GM19239 (cell line): ENCODE measurements at places on chromosomes 4 and X.

DNA sequence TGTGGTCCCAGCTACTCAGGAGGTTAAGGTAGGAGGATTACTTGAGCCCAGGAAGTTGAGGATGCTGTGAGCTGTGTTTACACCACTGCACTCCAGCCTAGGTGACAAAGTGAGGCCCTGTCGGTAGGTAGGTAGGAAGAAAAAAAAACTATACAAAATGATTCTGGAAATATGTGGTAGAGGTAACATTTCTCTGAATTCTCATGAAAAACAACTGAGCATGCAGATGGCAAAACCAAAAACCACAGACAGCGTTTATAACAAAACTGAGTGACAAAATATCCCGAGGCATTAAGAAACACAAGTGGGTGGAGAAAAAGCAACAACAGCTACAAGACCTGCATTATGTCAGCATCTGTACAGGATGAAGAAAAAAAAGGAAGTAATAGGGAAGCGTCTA is 211.7 kb downstream of the DLG3 start:
- DNase-seq = no peak

- no peak for DNase-seq
Observed at GRCh38 chr4:38749336-38749735, 33.5 kb downstream of the TLR10 start.

DNA sequence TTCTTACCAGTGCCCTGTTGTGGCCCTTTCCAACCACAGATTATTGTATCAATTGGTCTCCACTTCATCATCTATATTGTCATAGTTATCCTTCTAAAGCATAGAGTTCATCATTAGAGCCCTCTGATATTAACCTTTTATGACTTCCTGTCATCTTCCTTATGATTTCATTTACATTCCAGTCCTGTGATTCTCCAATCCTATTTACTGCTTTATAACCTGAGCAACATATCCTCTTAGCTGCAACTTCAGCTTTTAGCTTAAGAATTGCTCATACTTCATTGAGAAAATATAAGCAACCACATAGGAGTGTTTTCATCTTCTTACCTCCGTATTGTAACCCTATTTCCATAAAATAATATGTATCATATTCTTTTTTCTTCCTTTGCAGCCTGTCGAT is 252.6 kb upstream of the CENPE start:
- no peak for DNase-seq

- DNase-seq = no peak
Observed at GRCh38 chr4:74083546-74083945, 15.4 kb downstream of the CXCL2 start.

GRCh38 chr4:122553432-122553831 is 67.4 kb downstream of the IL21 start:
- no peak for DNase-seq

DNA sequence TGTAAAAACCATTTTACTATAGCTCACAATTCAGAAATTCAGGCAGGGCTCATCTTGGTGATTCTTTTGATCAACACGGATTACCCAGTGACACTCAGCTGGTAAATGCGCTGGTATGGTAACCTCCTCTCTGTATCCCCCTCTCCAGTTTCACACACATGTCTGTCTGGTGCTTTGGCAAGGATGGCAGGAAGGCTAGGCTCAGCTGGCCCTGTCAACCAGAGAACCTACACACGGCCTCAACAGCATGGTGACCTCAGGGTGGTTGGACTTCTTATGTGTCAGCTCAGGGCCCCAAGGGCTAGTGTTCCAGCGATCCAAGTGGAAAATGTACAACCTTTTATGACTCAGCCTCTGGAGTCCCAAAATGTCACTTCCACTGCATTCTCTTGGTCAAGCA is 55.7 kb upstream of the EOLA2 start:
- no peak for DNase-seq

DNA sequence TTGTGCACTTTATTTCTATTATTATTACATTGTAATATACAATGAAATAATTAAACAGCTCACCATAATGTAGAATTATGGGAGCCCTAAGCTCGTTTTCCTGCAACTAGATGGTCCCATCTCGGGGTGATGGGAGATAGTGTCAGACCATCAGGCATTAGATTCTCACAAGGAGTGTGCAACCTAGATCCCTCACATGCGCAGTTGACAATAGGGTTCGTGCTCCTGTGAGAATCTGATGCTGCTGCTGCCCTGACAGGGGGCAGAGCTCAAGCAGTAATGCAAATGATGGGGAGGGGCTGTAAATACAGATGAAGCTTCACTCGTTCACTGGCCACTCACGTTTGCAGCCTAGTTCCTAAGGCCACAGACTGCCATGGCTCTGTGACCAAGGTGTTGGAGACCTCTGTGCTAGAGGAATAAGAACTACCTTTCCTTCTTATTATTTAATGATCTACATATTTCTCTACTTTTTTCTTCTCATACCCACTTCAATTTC is 492.9 kb upstream of the INTU start:
- no peak for DNase-seq

DNA sequence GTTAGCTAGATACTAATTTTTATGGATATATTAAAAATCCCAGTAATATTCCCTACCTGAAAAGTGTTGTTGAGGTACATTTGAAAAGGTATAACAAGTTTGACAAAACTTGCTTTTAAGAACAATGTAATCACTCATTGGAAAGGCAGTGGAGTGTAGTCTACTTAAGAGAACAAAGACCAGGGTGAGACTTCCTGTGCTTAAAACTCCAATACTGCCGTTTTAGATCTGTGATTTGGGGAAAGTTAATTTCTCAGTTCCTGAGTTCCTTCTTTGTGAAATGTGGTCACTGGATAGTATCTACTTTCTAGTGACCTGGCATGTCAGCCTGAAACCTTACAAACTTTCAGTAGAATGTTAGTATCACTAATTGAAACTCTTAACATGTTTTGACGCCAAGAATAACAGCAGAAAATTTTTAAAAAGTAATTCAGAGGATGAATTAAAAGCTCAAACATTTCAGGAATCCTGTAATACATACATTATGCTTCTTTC is 56.8 kb downstream of the PCDH7 start:
- no peak for DNase-seq

GRCh38 chrX:7841084-7841805 is 1.7 kb upstream of the VCX start:
- no peak for DNase-seq

DNA sequence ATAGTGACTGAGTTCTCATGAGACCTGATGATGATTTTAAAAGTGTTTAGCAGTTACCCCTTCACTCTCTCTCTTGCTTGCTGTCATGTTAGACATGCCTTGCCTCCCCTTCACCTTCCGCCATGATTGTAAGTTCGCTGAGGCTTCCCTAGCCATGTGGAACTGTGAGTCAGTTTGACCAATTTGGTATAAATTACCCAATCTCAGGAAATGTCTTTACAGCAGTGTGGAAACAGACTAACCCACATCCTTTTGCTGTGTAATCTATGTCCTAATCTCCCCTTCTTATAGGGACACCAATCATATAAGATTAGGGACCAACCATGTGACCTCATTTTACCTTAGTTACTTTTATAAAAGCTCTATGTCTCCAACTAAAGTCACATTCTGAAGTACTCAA is 677.8 kb downstream of the ADGRL3 start:
- no peak for DNase-seq

DNA sequence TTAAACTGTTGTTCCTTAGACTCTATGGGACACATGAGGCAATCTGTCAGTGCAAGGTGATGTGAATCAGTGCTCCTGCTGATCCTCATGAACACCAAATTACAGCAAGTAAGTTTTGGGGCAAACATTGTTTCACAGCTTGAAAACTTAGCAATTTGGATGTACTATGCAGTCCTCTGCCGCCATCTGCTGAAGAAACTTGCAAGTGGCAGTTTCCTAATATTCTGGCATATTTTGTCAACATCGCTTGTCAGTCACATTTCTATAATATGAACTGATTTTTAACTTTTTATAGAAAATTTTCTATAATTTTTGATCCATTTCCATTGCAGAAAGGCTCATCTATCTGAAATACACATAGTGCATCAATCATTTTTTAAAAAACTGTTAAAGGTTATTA is 56.3 kb downstream of the ZAR1 start:
- DNase-seq = no peak

GRCh38 chr4:7007142-7007907 is 35.8 kb upstream of the TADA2B start:
- no peak for DNase-seq

DNA sequence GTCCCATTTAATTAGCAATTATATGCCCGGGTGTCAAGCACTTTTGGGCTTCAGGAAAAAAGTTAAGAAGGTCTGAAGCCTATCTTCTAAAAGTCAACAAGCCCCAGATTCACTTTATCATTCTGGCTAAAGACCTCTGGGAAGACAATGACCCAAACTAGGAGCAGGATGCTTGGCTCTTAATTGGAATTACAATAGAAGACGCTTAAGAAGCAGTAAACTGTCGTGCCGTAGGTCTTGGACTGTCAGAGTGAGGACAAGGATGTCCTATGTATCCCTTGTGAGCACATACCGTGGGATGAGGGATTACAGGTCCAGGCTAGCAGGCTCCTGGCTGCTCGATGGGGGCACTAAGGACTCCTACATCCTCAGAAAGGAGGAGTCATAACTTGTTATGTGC is 3.2 kb upstream of the ARHGAP36 start:
- DNase-seq = no peak

GRCh38 chrX:104565791-104566680 is at the start of gene IL1RAPL2:
Gene IL1RAPL2 (plus strand): TSS chrX:104566199.
- DNase-seq = peak; percentile 4

DNA sequence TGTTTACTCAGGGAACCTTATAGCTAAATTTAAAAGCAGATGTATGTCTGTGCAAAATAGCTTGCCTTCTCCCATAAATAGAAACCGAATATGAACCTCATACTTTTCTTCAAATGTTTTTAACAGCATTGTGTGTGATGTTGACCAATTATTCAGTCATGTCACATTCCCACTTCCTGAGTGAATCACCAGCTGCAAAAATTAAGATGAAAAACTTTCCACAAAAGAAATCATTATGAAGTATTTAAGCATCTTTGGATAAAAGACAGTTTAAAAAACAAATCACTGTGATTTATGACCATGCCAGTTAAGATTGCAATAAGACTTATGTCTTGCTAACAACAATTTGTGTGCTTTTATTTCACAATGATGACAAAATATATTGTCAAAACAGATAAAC is 220.1 kb downstream of the PDGFC start:
- DNase-seq = no peak

GRCh38 chrX:131907488-131908314 is 115.4 kb upstream of the STK26 start:
- DNase-seq = no peak

GRCh38 chr4:182212211-182212761 is 30.9 kb upstream of the TENM3 start:
- no peak for DNase-seq

GRCh38 chrX:103817502-103817901 is 14.6 kb downstream of the RAB9B start:
- DNase-seq = no peak

GRCh38 chr4:123731035-123731434 is 334.4 kb downstream of the SPRY1 start:
- DNase-seq = no peak

- no peak for DNase-seq
Observed at GRCh38 chrX:9576059-9576458, 111.2 kb downstream of the TBL1X start.

DNA sequence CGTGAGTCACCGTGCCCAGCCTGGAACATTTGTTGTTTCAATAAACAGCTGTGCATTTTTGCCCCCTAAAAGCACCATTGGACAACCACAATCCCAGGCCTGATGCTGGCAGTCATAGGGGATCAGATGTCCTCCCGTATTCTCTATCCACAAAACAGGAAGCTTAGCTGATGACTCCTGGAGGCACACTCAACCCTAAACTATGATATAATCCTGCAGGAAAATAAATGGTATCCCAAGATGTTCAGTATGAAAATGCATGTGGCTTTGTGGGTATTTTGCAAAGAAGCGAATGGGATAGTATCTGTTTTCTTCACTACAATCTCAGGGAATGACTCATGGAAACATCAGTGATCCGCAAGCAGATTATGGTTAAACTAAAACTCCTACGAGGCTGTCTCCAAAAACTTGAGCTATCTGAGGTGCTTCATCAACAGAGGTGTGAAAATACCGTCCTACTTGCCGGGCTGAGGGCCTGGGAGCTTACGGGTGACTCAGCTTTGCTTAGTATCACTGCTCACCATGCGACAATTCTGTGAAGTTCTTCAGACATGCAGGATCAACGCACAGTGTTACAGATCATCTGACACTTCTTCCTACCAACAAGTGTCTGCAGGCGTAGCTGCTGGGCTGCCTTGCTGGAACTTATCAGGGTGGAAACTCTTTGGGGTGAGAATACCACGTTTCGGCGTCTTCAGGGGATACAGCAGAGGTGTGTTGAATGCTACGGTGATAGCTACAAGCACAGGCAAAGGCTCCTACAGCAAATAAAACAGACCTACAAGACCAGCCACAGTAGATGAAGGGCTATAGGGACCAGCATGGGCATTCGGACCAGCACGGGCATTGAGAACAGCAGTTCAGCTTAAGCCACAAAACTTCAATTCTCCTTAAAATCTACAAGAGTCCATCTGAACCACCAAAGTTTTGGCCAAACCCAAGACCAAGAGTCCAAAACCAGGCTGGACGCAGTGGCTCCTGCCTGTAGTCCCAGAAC is 148.5 kb downstream of the DHRSX start:
- no peak for DNase-seq

GRCh38 chr4:70712604-70713452 is 8.9 kb upstream of the RUFY3 start:
- DNase-seq = no peak

GRCh38 chrX:153885968-153886903 is at the start of gene L1CAM:
Gene L1CAM (minus strand): TSS chrX:153886173. CDS start chrX:153875836, 10,337 bp downstream.
- DNase-seq = no peak

DNA sequence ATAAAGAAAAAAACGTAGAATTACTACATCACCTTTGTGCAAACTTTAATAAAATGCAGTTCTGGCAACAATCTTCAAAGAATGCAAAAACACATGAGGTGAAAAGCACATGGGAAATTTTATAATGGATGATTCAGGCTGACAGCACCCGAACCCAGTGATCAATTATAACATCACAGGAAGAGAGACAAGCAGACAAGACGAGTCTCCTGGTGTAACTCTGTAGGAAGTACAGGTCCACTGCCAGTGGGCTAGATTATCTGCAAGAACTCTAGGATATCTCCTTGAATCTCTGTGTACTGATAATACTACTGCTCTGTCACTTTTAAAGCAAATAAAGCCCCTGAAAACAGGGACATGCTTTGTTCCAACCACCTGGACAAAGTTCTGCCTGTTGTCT is 58.9 kb upstream of the NXF3 start:
- DNase-seq = no peak

DNA sequence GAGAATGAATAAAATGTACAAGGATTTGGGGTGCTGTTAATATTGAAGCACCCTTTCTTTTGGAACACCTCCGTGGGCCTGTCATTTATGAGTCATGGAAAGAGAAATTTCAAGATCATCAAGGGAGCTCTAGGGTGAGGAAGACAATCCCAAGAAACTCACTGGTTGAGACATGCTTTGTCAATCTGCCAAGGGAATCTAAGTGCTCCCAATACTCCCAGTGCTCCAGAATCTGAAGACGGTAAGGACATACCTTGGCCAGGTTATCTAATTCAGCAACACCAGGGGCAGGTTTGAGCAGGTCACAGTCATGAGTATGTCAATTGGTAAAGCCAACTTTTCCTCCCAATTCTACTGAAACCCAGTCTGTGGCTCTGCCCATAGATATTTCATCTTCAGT is 556.4 kb upstream of the CPEB2 start:
- no peak for DNase-seq
